ENCODE measurements at places on chromosomes 4 and X.

GRCh38 chr4:169818063-169818679 is 60.4 kb upstream of the HPF1 start:
- peak; percentile 72 for DNase-seq

DNA sequence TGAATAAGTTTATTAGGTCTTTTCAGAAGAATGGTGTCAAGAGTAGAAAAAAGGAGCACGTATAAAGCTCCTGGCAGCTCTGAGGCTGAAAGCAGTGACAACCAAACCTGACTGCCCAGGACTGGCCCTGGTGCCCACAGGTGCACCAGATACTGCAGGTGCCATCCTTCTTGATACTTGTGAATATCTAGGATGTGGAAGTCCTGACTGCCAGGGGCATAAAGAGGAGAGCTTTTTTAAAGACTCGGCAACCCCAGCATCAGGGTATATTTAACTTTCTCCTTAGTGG is 60.7 kb downstream of the TMEM150C start:
- no peak for DNase-seq

DNA sequence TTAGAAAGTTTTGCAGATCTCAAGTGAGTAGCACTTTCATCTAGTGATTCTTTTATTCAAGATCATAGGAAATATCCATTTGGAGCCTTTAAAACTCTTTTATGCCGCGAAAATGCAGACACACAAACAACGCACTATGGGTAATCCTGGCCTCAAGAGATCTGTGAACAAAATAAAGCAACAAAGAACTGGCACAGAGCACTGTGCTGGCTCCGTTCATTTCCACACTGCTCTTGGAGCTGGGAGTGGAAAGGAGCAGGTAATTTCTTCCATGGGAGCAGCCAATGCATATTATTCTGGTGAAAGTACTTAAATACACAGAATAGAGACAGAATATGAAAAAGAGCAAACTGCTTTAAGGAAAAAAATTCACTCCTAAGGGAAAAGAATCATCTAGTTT is 172.7 kb upstream of the FRG1 start:
- DNase-seq = no peak

DNA sequence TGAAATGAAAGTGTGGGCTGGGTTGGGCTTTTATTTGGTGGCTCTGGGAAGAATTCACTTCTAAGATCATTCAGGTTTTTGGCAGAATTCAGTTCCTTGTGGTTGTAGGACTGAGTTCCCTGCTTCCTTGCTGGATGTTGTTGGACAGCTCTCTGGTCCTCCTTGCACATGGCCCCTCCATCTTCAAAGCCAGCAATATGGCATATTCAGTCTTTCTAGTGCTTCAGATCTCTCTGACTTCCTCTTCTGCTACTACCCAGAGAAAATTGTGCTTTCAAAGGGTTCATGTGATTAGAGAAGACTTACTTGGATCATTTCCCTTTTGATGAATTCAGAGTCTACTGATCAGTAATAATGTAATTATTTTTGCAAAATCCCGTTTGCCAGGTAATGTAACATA is 12.8 kb upstream of the IGFBP7 start:
- no peak for DNase-seq

DNA sequence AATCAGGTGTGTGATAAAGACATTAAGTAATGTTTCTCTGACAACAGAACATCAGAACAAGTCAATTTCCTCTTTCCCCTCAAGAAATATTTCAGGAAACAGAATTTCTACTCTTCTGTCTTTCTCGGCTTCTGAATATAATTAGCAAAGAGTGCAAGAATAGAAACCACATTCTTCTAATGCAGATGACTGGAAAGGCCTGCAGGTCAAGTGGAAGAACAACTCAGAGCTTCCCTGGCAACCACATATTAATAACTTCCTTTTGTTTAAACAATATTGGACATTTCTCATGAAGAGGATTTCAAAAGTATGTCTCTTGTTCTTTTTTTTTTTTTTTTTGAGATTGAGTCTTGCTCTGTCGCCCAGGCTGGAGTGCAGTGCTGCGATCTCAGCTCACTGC is 225.5 kb downstream of the PARM1 start:
- no peak for DNase-seq

- no peak for DNase-seq
Measured at GRCh38 chr4:85769009-85769408, 294.1 kb downstream of the ARHGAP24 start.

DNA sequence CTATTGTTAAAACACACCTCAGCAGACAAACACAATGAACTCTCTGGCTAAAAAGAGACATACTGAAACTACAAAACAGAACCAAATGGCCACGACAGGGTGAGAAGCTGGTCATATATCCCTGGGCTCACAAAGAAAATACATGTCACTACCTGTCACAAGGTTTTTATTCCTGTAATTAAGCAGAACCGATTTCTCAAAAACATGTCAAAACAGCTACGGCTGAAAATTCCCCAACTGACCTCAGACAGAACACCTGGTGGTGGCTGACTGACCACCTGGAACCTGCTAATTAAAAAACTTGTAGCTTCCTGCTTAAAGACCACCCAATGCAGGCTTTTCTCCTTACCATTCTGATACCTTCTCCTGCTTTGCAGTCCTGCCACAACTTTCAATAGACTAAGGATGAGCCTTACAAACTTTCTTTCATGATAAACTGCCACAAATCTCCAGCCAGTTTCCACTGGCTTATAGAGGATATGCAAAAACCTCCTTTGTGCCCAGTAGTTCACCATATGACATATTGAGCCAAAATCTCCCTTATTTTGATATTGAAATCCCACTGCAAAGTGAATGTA is 571.9 kb downstream of the SPOCK3 start:
- no peak for DNase-seq

- DNase-seq = no peak
Measured at GRCh38 chr4:10120943-10121567, 4.5 kb upstream of the WDR1 start.

DNA sequence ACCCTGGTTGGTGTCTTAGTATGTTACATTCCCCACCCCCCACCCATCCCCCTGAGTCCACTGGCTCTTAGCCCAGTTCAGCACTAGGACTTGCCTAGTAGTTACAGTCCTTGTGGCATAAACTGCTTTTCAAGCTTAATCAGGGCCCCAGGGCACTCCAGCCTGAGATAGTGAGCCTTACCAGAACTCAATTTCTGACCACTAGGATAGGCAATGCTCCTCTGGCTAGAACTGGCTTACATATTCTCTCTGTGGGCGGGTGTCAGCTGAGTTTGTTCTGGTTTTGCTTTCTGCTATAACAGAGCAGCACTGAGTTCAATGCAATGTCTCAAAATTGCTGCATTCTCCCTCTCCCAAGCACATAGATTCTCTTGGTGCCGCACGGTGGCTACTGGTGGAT is 391.4 kb upstream of the DIPK2B start:
- no peak for DNase-seq

DNA sequence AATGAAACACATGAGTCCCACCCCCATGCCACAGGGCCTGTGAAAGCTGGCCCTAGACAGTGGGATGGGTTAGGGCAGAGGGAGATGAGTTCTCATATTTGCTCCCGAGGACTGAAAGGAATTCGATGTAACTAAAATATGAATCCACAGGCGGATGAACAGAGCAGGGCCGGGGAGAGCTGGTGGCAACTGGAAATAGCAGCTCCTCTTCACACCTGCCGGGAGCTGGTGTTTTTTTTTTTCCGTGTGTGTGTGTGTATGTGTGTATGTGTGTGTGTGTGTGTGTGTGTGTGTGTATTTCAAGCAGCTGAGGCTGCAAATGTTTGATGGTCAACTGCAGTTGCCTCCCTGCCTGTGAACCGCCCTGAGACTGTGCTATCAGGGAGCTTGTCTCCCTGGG is 115.1 kb upstream of the PSAPL1 start:
- DNase-seq = no peak

DNA sequence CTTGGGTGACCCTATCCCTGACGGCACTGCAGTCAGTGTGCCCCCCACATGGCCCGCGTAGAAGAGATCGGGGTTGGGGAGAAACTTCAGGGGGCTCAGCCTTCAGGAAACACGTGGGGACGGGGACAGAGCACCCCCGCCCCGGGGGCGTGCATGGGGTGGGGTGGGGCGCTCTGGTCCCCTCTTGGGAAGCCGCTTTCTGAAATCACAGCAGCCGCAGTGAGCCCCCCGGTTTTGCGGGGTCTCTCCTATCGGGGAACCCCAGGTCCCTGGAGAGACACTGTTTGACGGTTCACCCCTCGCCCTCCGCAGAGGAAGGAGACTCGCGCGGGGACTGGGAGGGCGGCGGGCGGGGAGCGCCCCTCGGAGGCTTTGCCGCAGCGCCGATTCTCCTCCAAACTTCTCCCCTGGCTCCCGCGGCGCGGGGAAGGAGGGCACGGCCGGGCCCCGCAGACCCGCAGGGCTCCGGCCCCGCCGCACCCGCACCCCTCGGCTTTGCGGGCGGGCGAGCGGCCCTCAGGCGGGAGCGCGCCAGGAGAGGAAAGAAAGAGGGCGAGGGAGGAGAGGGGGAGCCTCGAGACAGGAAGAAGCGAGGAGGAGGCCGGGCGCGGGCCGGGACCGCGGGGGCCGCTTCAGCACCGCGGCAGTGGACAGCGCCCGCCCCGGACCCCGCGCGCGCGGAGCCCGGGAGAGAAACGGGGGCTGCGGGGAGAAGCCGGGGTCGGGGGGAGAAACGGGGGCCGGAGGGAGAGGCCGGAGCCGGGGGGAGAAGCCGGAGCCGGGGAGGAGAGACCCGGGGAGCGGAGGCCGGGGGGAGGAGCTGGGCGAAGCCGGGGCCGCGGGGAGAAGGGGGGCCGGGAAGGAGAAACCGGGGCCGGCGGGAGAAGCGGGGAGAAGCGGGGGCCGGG is 612 bp downstream of the CPLX1 start:
- peak; percentile 14 for DNase-seq

GRCh38 chr4:153232768-153233167 is 28.5 kb downstream of the TRIM2 start:
- no peak for DNase-seq

- DNase-seq = no peak
Measured at GRCh38 chrX:46737041-46737440, 21.9 kb downstream of the SLC9A7 start.

- no peak for DNase-seq
Measured at GRCh38 chrX:136468391-136469103, 19.2 kb upstream of the BRS3 start.

GRCh38 chr4:169986369-169986768 is 39.8 kb downstream of the MFAP3L start:
- no peak for DNase-seq

DNA sequence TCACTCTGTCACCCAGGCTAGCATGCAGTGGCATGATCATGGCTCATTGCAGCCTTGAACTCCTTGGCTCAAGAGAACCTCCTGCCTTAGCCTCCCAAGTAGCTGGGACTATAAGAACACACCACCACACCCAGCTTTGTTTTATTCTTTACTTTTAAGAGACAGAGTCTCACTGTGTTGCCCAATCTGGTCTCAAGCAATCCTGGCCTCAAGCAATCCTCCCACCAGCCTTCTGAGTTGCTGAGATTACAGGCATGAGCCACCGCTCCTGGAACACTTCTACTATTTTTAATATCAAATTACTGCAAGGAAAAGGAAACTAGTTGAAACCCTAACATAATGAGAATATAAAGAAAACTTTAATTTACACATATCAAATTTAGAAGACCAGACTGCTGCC is 85.4 kb downstream of the FAM13A start:
- DNase-seq = no peak

- no peak for DNase-seq
Measured at GRCh38 chrX:1658071-1658491, 43.2 kb downstream of the ASMT start.

DNA sequence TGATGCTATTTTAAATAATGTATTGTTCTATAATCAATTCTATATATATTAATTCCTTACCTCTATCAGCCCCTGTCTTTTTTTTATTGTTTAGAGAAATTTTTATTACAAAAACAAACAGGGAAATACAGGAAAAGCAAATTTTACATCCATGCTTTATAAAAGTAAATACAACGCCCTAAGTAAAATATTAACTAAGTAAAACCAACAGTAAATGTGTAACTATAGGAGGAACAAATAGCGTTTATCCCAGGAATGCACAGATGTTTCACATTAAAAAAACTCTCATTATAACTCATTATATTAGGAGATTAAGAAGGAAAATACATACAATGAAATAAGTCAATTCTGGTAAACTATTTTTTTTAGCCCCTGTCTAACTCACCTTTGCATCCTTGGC is 8.2 kb upstream of the ITM2A start:
- DNase-seq = no peak

DNA sequence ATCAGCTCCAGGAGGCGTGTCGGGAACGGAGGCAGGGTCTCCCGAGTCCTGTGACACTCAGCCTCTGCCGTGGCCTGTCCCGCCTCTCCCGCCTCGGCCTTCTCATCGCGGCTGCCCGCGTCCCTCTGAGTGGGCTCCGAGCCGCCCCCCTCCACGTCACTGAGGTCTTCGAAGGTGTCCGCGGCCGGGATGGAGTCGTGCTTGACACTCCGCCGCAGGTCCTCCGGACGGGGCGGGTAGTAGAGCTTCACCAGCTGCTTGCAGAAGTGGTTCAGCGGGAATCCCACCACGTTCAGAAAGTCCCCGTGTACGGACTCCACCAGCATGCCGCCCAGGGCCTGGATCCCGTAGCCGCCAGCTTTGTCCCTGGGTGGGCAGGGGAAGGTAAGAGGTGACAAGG is 25.0 kb downstream of the ASMTL start:
- DNase-seq = no peak
